ENCODE measurements at places on chromosomes 5 and 9.

GRCh38 chr9:120890320-120891244 is 13.6 kb upstream of the PHF19 start:
- peak overlapping the region; percentile 53 for H3K27ac ChIP-seq
- no peaks in the 10 kb centered on the region for H3K36me3 ChIP-seq
- no peaks in the 10 kb centered on the region for H3K27me3 ChIP-seq
- H3K4me1 ChIP-seq, result peaks cover 12% of the 10 kb centered on the region
- no peak for DNase-seq

DNA sequence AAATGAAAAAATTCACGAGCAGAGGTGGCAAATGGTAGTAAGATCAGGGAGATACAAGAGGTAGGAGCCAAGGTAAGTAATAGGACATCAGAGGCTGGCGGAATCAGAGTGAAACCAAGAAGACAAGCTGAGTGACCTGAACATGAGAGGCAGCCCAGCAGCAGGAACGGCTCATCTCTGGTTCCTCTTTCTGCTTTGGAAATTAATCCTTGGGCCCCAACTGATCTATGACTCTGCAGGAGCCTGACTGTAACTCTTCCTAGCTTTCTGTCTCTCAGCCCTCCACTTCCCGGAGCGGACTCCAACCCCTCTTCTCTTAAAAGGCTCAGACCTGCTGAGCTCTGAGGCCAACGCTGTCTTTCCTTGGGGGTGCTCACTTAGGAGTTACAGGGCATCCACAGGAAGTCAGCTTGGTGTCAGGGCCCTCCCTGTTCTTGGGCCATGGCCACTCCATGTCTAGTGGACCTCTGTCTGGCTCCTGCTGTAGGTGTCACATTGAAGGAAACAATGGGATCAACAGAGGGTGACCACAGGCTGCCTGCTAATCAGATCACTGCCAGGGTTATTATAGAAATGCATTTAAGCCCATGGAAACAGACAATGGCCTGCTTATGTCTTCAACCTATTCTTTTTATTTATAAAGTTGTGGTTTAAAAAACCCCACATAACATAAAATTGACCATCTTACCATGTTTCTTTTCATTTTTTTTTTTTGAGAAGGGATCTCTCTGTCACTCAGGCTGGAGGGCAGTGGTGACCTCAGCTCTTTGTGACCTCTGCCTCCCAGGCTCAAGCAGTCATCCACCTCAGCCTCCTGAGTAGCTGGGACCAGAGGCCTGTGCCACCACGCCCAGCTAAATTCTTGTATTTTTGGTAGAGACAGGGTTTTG is 22.5 kb upstream of the SHB start:
- H3K4me3 ChIP-seq, result no peak overlapping the region
- DNase-seq, result no peak
- no peak overlapping the region for H3K27ac ChIP-seq
- H3K27me3 ChIP-seq, result no peaks in the 10 kb centered on the region
- H3K4me1 ChIP-seq, result peaks cover 3% of the 10 kb centered on the region

- H3K4me3 ChIP-seq, result no peak overlapping the region
- no peaks in the 10 kb centered on the region for H3K27me3 ChIP-seq
- H3K27ac ChIP-seq, result peak overlapping the region; percentile 94
- no peaks in the 10 kb centered on the region for H3K36me3 ChIP-seq
- peak; percentile 90 for DNase-seq
These were observed 45.5 kb downstream of the RXRA start for GRCh38 chr9:134371731-134372130.

- no peak overlapping the region for H3K27ac ChIP-seq
- no peaks in the 10 kb centered on the region for H3K36me3 ChIP-seq
- H3K4me3 ChIP-seq, result no peak overlapping the region
These were observed 137.4 kb downstream of the LPAR1 start for GRCh38 chr9:110900917-110901316.

DNA sequence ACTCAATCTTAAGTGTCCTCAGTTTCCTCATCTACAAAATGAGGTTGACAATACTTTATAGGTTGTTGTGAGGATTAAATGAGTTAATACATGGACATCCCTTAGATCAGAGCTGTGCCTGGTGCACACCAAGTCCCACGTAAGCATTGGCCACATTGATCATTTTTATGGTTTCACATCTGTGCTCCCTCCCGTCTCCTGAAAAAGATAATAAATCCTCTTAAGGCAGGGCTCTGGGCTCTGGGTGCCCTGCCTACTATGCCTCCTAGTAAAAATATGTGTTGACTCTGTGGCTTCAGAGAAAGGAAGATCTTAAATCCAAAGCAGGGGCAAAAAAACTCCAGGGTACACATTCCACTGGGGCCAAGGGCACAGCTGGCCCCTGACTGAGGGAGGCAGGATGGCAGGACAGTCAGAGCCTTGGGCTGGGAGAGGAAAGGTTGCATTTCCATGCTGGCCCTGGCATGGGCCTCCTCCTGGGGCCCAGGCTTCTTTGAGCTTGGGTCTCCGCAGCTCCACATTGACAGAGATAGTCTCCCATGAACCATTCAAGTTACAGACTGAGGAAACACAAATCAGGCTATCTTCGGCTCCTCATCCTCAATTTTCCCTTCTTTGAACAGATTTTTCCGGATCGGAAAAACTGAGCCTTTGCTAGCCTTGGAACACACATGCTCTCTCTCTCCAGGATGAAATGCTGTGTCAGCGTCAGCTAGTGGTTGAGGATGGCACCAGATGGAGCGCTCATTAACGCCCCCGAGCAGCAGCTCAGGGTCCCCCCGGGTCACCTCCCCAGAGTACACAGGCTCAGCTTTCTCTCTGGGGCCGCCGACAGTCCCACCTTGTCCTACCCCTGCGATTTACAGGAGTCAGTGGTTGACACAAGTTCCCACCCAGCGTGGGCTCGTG is 22.4 kb upstream of the KIF12 start:
- no peaks in the 10 kb centered on the region for H3K27me3 ChIP-seq
- peak; percentile 52 for DNase-seq
- no peaks in the 10 kb centered on the region for H3K36me3 ChIP-seq
- no peak overlapping the region for H3K4me3 ChIP-seq
- peaks cover 19% of the 10 kb centered on the region for H3K4me1 ChIP-seq

- no peak overlapping the region for H3K4me3 ChIP-seq
- H3K27ac ChIP-seq, result no peak overlapping the region
- DNase-seq, result no peak
- H3K27me3 ChIP-seq, result no peaks in the 10 kb centered on the region
- H3K36me3 ChIP-seq, result no peaks in the 10 kb centered on the region
These were observed 726.1 kb downstream of the CDH18 start for GRCh38 chr5:19261879-19262278.

DNA sequence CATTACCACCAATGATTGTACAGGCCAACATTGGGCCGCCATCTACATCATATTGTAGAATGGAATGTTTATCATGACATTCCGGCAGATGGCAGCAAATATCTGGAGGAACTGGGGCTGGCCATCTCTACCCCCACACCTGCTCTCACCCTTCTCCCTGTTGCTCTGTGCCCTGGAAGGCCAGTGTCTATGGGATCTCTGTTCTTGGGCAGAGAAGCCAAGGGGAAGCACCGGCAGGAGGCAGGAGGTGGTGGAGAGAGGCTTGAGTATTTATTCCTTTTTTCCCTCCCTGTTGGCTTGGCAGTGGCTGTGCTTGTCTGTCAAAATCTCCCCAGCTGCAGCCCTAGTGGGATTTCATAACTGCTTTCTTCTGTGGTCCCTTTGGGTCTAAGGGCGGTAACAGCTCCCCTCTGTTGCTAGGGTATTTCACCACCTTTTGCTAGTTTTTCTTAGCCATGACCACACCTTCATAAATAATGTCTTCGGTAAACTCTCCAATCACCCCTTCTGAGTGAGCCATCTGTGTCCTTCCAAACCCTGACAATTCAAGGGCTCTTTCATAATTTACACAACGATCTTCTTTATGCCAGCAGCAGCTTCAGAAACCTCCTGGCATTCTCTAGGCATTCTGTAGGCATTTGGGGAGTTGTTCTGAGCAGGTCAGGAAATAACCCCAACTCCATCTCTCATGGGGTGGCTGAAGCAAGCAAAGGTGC is 225.8 kb downstream of the MELK start:
- no peaks in the 10 kb centered on the region for H3K27me3 ChIP-seq
- no peak overlapping the region for H3K4me3 ChIP-seq
- H3K27ac ChIP-seq, result no peak overlapping the region
- DNase-seq, result no peak
- H3K4me1 ChIP-seq, result no peaks in the 10 kb centered on the region

DNA sequence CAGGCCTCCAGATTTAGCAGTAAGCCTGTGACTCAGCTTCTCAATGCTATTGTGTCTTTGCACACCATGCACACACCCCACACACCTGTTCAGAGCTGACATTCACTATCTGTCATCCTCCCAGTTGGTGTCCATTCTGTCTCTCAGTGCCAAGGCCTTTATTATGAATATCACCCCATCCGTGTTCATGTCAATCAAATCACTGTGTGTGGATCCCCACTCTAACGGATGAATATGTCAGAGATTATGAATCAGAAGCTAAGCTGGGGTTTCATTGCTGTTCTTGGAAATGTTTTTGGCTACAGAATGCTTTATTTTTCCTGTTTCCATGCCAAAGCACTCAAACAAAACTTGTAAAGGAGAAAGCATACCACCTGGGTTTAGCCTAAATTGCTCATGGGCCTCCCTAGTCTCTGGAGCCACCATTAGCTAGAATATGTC is 9.4 kb upstream of the MAMDC2 start:
- H3K27ac ChIP-seq, result no peak overlapping the region
- no peak overlapping the region for H3K4me3 ChIP-seq
- H3K27me3 ChIP-seq, result no peaks in the 10 kb centered on the region
- no peak for DNase-seq

- H3K4me3 ChIP-seq, result no peak overlapping the region
- H3K4me1 ChIP-seq, result no peaks in the 10 kb centered on the region
- H3K27me3 ChIP-seq, result no peaks in the 10 kb centered on the region
- H3K36me3 ChIP-seq, result no peaks in the 10 kb centered on the region
- no peak overlapping the region for H3K27ac ChIP-seq
- no peak for DNase-seq
These were observed 129.8 kb upstream of the IFNE start for GRCh38 chr9:21611891-21612290.

GRCh38 chr5:149128023-149128875 is 13.0 kb upstream of the ABLIM3 start:
- H3K36me3 ChIP-seq, result no peaks in the 10 kb centered on the region
- no peak overlapping the region for H3K27ac ChIP-seq
- no peaks in the 10 kb centered on the region for H3K4me1 ChIP-seq
- no peak for DNase-seq
- no peaks in the 10 kb centered on the region for H3K27me3 ChIP-seq

DNA sequence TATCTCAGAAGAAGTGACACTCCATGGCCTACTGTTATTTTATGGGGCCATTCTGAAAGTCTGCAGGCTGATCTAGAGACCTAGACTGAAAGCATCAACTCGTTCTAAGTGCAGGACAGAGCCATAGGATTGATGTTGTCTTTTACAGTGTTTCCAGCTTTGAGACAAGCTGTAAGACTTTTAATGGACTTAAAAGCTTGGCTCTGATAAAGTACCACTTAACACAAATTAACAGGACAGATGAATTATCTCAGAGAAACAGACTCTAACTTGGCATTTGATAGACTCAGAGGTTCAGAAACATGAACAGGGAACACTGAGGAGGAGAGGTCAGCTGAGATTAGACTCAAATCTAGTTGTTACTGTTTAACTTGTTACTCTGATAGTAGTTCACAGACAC is 203.2 kb downstream of the TLR4 start:
- no peak for DNase-seq
- no peak overlapping the region for H3K27ac ChIP-seq
- H3K36me3 ChIP-seq, result no peaks in the 10 kb centered on the region
- no peak overlapping the region for H3K4me3 ChIP-seq

- no peak overlapping the region for H3K27ac ChIP-seq
- H3K4me1 ChIP-seq, result no peaks in the 10 kb centered on the region
- H3K27me3 ChIP-seq, result no peaks in the 10 kb centered on the region
- H3K36me3 ChIP-seq, result no peaks in the 10 kb centered on the region
- H3K4me3 ChIP-seq, result no peak overlapping the region
- no peak for DNase-seq
These were observed 162.2 kb downstream of the OXCT1 start for GRCh38 chr5:41707853-41708603.

DNA sequence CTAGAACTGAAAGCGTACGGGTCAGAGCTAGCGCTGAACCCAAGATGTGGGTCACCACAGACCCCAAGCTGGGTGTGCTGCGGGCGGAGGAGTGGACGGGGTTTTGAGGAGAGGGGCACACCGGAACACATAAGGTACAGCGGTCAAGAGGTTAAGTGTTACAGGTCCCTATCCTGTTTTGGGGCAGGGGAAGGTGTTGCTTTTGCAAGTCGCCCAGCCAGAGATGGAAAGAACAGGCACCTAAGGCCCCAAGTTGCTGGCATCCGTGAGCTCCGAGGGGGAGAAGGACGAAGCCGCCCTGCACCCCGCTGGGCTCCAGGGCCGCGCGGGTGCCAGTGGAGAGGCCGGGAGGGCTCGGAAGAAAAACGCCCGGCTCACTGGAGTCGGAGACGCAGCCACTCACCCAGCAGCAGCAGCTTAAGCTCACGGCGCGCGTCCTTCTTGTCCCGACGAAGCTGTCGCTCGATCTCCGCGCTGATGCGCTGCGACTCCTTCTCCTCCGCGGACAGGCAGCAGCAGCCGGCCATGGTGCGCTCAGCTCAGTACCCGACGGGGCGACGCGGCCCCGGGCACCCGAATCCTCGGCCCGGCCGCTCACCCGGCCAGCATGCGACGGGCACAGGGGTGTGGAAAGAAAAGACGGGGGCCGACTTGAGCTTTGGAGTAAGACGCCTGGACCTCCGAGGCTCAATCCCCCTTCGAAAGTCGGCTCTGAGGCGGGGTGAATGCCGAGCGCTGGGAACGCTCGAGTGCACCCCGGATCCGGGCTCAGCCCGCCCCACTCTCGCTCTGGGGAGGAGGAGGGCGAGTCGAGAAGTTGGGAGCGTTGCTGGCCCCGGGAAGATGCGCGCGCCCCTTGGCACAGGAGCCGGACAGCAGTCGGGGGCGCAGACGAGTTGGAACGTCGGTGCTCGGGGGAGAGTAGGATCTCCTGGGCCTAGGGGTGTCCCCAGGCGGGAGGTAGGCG is 572 bp downstream of the GNA14 start:
- peak overlapping the region; percentile 70 for H3K4me3 ChIP-seq
- H3K4me1 ChIP-seq, result peaks cover 23% of the 10 kb centered on the region
- H3K27ac ChIP-seq, result peak overlapping the region; percentile 89

- H3K4me3 ChIP-seq, result no peak overlapping the region
- H3K36me3 ChIP-seq, result no peaks in the 10 kb centered on the region
- no peak for DNase-seq
- no peak overlapping the region for H3K27ac ChIP-seq
- H3K4me1 ChIP-seq, result no peaks in the 10 kb centered on the region
- no peaks in the 10 kb centered on the region for H3K27me3 ChIP-seq
These were observed 41.9 kb downstream of the BTNL9 start for GRCh38 chr5:181081989-181082388.

- peaks cover 8% of the 10 kb centered on the region for H3K4me1 ChIP-seq
- H3K36me3 ChIP-seq, result peaks cover 76% of the 10 kb centered on the region
- no peak overlapping the region for H3K4me3 ChIP-seq
- no peak overlapping the region for H3K27ac ChIP-seq
- no peaks in the 10 kb centered on the region for H3K27me3 ChIP-seq
These were observed 27.3 kb downstream of the ETF1 start for GRCh38 chr5:138515556-138516245.

- H3K4me1 ChIP-seq, result no peaks in the 10 kb centered on the region
- H3K4me3 ChIP-seq, result no peak overlapping the region
- DNase-seq, result no peak
- no peaks in the 10 kb centered on the region for H3K27me3 ChIP-seq
- H3K27ac ChIP-seq, result no peak overlapping the region
These were observed 16.5 kb downstream of the DNAI1 start for GRCh38 chr9:34475097-34475496.

All from upper lobe of left lung (tissue), 6 donors.